Substantia nigra (tissue), 51 donors: ENCODE measurements at places on chromosomes 12 and 14.

DNA sequence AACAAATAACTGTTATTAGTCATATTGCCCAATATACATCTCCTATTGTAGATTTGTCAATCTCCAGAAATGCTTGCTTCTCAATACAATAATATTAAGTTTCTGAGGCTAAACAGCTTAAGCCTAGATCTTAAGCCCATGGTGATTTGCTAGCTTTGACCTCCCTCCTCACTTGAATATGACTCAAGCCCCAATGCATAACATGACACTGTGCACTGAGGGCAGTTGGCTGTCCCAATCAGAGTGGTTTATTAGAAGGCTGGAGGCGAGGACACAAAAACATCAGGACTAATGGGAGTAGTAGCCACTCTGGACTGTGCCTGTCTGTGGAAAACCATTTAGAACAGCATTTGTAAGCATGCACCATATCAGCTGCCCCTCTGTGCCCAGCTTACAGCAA is 81.1 kb upstream of the GTF2A1 start:
- DNase-seq, result no peak

DNA sequence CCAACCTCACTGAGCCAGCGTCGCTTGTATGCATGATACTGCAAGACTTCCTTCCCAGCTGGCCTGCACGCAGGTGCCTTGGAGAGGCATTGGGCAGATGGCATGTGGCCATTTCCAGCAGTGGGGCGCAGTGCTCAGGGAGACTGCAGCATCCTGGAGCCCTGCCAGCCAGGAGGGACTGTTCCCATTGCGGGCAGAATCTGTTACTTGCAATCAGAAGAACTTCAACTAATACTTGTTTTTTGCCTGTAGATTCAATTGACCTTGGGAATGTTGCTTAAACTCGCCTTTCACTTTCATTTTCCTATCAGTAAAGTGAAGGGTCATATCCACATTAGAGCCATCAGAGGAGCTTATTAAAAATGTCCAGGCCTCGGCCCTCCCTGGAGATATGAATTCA is 29.8 kb downstream of the ANKRD9 start:
- DNase-seq, result no peak

- DNase-seq, result no peak
Observed at GRCh38 chr14:57725399-57726077, 140.4 kb downstream of the SLC35F4 start.

DNA sequence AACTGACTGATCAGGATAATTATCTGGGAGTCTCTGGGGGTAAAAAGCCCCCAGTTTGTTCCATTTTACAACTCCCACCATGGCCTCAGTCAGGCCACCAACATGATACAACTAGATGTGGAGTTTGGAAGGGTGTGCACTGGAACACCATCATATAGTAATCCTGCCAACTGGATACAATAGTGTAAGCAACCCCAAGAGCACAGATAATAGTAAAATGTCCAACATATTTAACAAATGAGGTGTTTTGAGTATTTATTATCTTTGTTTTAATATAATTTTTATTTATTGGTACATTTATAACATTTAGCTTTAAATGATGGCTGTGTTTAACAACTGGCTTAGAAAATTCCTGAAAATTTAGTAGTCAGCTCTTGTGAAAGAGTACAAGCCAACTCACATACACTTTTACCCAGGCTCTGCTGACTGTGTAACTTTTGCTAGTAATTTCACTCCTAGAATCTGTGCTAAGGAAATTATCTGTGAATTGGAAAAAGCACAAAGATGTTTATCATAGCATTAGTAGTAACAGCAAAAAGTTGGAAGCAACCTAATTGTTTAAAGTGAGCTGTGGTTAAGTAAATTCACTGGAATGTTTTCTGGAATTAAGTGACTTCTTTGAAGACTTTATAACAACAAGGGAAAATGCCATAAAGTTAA is 196.8 kb downstream of the RAD51B start:
- no peak for DNase-seq

DNA sequence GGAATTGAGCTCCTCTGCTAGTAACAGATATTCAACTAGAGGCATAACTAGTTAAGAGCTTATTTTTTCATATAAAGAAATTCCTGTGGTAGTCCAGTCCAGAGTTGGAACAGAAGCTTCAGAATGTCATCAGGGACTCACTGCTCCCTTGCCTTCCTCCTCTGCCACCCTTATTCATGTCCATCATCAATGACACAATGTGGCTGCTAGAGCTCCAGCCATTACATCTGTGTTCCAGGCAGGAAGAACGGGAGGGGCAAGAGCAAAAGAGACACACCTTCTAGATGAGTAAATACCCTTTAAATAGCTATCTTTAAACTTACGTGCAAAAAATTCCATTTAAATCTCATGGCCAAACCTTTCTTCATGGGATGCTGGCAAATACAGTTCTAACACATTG is 47.3 kb upstream of the HMGA2 start:
- no peak for DNase-seq

DNA sequence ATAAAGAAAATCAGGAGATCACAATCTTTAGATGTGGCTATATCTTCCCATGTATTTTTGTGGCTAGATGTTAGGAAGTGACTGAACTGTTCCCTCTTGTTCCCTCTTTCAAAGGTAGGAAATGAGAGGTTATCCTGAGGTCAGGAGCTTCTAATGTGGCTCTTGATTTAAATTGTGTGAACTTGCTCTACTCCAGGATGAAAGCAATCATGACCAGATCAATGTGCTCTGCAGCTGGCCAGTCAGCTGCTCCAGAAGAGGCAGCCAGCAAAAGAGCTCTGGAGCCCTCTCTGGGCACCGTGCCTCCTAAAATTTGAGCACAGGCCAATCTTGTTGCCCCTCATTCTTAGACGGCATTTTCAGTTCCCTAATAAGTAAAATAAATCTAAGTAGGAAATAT is 32.0 kb downstream of the CDK17 start:
- peak; percentile 11 for DNase-seq

DNA sequence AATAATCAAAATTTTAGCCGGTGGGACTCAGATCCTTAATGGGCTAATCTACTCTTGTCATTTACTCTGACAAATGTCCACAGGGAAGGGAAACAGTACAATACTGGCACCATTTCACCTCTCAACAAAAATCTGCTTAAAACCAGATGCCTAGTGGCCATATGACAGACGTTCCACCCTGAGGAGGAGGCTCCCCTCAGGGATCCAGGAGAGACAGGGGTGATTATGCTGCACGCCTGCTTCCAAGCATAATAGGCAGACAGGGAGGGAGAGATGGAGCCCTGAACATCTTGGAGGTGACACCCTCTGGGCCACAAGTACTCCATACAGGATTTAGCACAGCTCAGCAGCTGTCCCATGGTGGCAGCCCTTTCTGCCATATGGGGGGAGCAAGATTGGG is 24.8 kb upstream of the AKAP6 start:
- DNase-seq, result no peak

- no peak for DNase-seq
Observed at GRCh38 chr12:92206596-92206995, 61.0 kb upstream of the BTG1 start.

- no peak for DNase-seq
Observed at GRCh38 chr12:18819484-18819883, 81.6 kb downstream of the CAPZA3 start.

DNA sequence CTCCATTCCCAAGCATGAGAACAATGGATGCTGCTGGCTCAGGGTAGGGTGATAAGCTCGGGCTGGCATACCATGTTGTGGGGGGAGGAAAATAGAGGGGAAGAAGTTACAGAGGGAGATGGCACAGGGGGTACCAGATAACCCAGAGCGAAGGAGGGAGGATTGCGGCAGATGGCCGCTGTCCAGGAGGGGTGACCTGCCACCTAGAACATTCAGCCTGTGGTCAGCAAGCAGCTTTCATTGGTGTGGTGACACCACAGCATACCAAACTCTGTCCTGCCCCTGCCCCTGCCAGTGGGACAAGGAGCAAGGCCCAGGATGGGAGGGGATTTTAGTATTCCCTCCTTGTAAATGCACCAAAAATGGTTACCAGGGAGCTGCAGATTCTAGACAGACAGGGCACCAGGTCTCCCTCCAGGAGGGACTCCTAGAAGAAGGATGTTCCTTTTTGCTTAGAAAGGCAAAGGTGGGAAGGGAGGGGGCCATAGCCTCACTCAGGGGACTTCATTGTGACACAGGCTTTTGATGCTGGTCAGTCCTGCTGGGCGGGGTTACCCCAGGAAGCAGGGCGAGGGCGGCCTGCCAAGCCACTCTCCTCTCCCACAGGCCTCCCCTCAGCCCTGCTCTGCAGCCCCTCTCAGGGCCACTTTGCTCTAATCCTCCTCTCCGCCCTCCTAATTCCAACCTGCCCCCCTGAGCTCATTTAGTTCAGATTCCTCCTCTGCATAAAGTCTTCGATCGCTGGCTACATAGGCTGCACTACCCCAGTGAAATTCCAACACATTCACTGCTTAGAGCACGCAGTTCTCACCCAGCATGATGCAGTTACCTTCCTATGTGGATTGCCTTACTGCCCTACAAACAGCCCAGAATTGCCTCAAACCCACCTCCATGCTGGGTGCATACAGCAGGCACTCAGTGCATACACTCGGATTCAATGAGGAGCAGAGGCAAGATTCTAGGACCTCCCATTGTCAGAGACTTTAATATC is 36.0 kb upstream of the PLEKHG6 start:
- no peak for DNase-seq

- no peak for DNase-seq
Observed at GRCh38 chr14:32779840-32780239, 158.8 kb upstream of the NPAS3 start.

- no peak for DNase-seq
Observed at GRCh38 chr14:84826294-84826693, 703.6 kb upstream of the FLRT2 start.

DNA sequence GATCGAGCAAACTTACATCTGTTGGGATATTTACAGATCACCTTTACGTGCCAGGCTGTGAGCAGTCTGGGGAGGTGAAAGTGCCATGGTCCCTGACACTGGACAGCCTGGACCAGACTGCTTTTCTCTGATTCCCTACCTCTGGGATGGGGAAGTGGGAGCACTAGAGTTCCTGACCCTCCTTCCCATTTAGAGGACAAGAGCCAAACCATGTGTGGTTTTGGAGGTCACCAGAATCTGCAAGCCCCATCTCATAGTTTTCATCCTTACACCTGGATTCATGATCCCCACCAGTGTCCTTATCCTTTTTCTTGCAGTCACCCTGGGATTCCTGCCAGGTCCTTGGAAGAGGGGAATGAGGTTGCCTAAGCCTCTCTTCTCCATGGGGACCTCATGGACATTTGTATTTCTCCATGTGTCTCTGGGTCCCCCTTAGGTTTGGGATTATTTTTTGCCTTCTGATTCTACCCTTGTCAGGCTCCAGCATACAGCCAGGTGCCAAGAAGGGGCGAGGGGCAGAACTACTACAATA is 1.5 kb upstream of the WNT10B start:
- DNase-seq, result no peak

DNA sequence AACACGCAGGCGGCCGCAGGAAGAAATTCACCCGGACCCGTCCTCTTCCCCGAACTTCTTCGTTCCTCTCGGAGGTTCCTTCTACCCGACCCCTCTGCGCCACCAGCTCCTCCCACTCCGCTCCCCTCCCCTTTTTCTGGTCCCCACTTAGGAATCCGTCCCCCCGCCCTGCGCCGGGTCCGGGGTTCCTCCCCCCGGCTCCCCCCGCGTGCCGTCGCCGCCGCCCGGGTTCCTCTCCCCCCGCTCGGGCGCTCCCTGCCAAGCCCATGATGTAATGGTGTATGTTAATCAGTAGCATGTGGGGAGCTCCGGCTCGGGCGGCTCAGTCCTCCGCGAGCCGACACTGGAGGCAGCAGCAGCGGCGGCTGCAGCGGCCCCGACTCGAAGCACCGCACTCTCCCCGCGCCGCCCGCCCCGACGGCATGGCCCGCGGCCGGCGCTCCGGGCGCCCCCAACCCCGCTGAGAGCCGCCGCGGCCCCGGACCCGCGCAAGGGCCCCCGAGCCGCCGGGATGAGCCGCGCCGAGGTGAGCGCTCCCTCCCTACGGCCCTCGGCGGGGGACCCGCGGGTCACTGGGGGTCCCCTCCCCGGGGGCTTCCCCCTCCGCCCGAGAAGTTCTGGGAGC is 1.0 kb upstream of the SAMD4A start:
- DNase-seq, result peak; percentile 94

- no peak for DNase-seq
Observed at GRCh38 chr12:110007881-110008280, 8.7 kb downstream of the ANKRD13A start.

DNA sequence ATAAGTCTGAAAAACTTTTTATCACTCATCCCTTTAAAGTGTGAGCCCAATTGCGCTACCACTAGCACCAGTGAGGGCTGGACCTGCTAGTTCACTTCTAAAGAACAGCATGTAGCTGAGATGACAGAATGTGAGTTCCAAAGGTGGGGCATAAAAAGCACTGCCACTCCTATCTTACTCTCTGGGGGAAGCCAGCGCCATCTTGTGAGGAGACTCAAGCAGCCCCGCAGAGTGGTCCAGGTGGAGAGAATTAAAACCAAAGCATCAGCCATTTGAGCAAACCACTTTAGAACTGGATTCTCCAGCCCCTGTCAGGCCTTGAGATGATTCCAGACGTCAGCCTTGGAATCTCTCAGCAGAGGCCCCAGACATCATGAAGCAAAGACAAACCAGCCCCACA is 39.9 kb downstream of the TMEM132D start:
- DNase-seq, result no peak

DNA sequence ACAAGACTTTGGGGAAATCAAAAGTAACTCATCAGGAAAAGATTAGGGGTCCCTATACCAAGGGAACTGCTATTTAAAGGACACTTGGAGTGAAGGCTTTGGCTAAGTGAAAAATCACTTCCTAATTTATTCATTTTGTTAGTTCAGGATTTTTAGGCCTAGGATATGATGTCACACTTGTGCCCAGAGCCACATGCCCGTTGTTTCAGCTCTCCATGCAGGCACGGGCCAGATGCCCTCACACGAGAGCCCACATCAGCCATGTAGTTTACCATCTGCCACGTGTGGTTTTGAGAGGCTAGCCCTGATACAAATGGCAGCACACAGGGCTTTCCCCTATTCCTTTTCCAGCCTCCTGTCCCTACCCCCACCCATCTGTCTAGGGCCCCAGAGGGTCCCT is 11.9 kb upstream of the LRP1-AS start:
- no peak for DNase-seq
